ENCODE measurements at places on chromosomes 1 and 21. TPM values are rescaled to one million over a fixed set of nuclear protein-coding genes. Genes with fewer than 3 reads are reported as not detected.

DNA sequence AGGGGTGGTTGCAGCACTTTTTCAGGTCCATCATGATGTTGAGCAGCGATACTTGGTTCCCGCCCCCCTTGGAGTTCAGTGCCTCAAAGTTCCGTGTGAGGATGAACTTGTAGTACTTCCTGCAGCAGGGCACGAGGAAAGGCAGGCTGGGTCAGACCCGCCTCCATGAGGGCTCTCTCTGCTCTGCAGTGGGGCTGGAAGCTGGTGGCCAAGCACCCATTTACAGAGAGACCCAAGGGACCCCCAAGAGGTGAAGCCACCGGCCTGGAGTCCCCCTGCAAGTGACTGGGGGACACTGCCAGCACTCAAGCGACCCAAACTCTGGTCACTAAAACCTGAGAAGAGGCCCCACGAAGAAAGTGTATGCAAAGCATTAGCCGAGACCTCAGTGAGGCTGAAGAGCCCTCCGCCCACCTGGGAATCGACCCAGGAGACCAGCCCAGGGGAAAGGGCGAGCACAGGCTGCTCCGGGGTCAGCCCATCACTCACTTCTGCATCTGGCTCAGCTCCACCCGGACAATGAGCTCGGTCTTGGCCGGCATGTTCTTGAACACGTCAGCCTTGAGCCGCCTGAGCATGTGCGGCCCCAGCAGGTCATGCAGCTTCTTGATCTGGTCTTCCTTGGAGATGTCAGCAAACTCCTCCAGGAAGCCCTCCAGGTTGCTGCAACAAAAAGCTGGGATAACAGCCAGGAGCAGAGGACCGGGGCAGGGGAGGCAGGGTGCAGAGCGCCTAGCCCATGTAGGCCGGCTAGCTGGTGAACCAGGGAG lies 45.2 kb downstream of the CHD5 start:
- H3K27me3 ChIP-seq, result no peaks in the 10 kb centered on the region
- no peaks in the 10 kb centered on the region for H3K36me3 ChIP-seq
- no peak overlapping the region for H3K27ac ChIP-seq
- DNase-seq, result no peak
- H3K4me3 ChIP-seq, result no peak overlapping the region

- H3K27ac ChIP-seq, result no peak overlapping the region
- no peaks in the 10 kb centered on the region for H3K36me3 ChIP-seq
- H3K27me3 ChIP-seq, result no peaks in the 10 kb centered on the region
- H3K4me3 ChIP-seq, result no peak overlapping the region
- H3K4me1 ChIP-seq, result peaks cover 28% of the 10 kb centered on the region
These were observed 2.8 kb upstream of the EFHD2 start for GRCh38 chr1:15406614-15407559.

DNA sequence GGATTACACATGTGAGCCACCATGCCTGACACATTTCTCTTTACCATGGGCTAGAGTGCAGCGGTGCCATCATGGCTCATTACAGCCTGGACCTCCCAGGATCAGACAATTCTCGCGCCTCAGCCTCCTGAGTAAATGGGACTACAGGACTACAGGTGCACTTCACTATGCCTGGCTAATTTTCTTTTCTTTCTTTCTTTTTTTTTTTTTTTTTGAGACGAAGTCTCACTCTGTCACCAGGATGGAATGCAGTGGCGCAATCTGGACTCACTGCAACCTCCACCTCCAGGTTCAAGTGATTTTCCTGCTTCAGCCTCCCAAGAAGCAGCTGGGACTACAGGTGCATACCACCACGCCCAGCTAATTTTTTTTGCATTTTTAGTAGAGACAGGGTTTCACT lies 14.8 kb upstream of the KIF1B start:
- H3K27ac ChIP-seq, result no peak overlapping the region
- H3K4me1 ChIP-seq, result peaks cover 17% of the 10 kb centered on the region
- no peaks in the 10 kb centered on the region for H3K27me3 ChIP-seq
- peak; percentile 13 for DNase-seq

DNA sequence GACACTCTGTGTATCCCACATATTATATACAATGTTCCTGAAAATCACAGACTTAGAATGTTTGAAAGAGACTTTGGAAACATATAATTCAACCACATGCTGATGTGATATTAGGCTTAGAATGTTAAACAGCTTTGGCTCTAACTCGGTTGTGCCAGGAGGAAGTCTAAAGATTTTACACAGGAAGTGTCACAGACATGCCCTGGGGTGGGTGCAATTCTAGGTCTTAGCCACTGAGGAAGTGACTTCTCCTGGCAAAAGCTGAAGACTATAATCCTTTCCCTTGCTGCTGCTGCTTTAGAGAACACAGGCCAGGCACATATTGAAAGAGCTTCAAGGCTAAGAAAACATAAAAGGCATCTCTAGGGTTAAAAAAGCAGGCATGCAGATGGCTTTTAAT lies 51.0 kb downstream of the RPL5 start:
- no peak for DNase-seq
- no peaks in the 10 kb centered on the region for H3K27me3 ChIP-seq
- H3K27ac ChIP-seq, result no peak overlapping the region
- H3K4me3 ChIP-seq, result no peak overlapping the region
- no peaks in the 10 kb centered on the region for H3K4me1 ChIP-seq

DNA sequence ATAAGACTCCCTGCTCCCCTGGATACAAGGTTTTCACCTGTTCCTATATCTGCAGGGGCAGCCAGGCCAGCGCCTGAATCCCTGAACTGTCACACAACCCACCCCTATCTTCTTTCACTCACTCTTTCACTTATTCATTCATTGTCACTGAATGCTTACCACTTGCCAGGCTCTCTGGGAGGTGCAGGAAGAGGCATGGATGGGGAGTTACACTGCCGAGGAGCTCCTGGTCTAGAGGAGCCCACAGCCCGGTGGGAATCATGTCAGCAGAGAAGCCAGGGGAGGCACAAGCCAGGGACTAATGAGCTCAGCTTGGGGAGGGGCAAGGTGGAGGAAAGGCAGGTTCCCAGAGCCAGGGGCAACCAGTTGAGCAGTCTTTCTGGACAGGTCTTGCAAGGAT lies 155.8 kb downstream of the TRABD2B start:
- peaks cover 21% of the 10 kb centered on the region for H3K27me3 ChIP-seq
- DNase-seq, result no peak
- H3K4me1 ChIP-seq, result no peaks in the 10 kb centered on the region
- H3K36me3 ChIP-seq, result no peaks in the 10 kb centered on the region
- H3K4me3 ChIP-seq, result no peak overlapping the region
- H3K27ac ChIP-seq, result no peak overlapping the region

- DNase-seq, result no peak
- peaks cover 60% of the 10 kb centered on the region for H3K27me3 ChIP-seq
- no peaks in the 10 kb centered on the region for H3K4me1 ChIP-seq
- no peak overlapping the region for H3K27ac ChIP-seq
- H3K4me3 ChIP-seq, result no peak overlapping the region
- no peaks in the 10 kb centered on the region for H3K36me3 ChIP-seq
These were observed 127.8 kb downstream of the LMX1A start for GRCh38 chr1:165228676-165229075.

DNA sequence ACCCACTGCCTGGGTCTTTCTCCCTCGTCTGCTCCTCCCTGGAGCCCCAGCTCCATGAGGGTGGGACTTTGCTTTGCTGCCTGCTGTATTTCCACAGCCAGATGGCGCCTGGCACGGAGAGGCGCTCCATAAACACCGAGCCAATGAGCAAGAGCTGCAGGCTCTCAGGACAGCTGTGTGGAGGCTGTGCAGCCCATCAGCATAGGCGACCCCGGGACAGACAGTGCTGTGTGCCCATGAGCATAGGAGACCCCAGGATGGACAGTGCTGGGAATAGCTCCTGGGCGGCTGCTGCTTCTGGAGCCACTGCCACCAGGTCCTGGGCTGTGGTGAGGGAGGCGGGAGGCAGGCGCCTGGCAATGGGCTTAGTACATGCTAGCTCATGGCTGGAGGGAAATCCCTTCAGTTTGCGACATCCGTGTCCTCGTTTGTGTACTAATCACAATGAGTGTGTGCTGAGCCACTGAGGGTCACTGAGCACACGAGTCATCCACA lies 29.2 kb downstream of the CEP104 start:
- H3K27me3 ChIP-seq, result no peaks in the 10 kb centered on the region
- H3K4me3 ChIP-seq, result no peak overlapping the region
- no peaks in the 10 kb centered on the region for H3K4me1 ChIP-seq
- peaks cover 4% of the 10 kb centered on the region for H3K36me3 ChIP-seq

DNA sequence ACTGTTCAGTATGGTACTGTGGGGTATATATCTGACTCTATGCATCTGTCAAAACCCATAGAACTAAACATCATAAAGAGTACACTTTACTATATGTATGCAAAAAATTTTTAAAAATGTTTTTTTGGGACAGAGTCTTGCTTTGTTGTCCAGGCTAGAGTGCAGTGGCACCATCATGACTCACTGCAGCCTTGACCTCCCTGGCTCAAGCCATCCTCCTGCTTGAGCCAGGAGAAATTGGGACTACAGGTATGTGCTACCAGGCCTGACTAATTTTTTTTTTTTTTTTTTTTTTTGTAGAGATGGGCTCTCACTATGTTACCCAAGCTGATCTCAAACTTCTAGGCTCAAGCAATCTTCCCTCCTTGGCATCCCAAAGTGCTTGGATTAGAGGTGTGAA lies 11.5 kb downstream of the TRIT1 start:
- H3K27me3 ChIP-seq, result no peaks in the 10 kb centered on the region
- no peak for DNase-seq
- H3K4me1 ChIP-seq, result no peaks in the 10 kb centered on the region
- no peak overlapping the region for H3K27ac ChIP-seq
- H3K4me3 ChIP-seq, result no peak overlapping the region
- peaks cover 2% of the 10 kb centered on the region for H3K36me3 ChIP-seq

DNA sequence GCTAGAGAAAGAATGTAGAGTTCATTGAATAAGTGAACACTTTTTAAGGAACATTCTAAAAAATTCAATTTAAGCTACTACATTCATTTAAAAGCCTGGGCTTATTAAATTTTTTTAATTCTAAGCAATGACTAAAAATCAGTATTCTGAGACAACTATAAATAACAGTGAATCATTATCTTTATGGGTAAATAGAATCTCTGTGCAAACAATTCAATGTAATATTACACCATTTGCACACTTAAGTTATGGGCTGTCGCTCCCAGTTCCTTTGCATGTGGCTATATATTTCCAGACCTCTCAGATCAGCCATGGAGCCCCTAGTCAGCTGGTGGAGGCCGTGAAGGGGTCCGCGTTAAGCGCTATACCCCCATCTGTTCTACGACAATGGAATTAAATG lies 65.1 kb downstream of the KCNK1 start:
- no peak for DNase-seq
- H3K27ac ChIP-seq, result no peak overlapping the region
- no peak overlapping the region for H3K4me3 ChIP-seq
- peaks cover 10% of the 10 kb centered on the region for H3K4me1 ChIP-seq

The SYT14 gene
- 0.07 TPM for total RNA-seq

- H3K27me3 ChIP-seq, result no peaks in the 10 kb centered on the region
- no peak for DNase-seq
- H3K4me3 ChIP-seq, result no peak overlapping the region
- H3K36me3 ChIP-seq, result no peaks in the 10 kb centered on the region
These were observed 24.9 kb downstream of the UBE2U start for GRCh38 chr1:64228167-64228957.

DNA sequence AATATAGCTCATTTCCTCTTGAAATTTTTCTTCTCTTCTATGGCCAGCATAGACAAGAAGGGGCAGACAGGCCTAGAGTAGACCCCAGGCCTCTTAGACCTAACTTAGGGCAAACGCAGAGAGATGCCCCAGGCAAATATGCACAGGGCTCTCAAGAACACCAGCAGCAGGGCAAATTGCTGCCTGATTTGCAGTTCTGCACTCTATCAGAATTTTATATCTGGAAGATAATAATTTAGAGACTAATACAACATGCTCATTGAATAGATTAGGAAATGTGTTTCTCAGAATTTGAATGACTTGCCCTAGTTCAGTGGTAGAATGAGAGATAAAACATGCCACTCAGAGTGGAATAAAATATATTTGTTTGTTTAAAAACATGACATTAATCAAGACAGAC lies 200.4 kb upstream of the ADGRL2 start:
- DNase-seq, result no peak
- H3K27ac ChIP-seq, result no peak overlapping the region
- H3K4me1 ChIP-seq, result no peaks in the 10 kb centered on the region
- no peaks in the 10 kb centered on the region for H3K27me3 ChIP-seq
- no peaks in the 10 kb centered on the region for H3K36me3 ChIP-seq

- H3K36me3 ChIP-seq, result no peaks in the 10 kb centered on the region
- no peaks in the 10 kb centered on the region for H3K27me3 ChIP-seq
- no peak overlapping the region for H3K4me3 ChIP-seq
- H3K27ac ChIP-seq, result no peak overlapping the region
These were observed 73.6 kb downstream of the TPR start for GRCh38 chr1:186301448-186301847.

The RAP1GAP gene
- 13.4 TPM for total RNA-seq

- no peaks in the 10 kb centered on the region for H3K4me1 ChIP-seq
- H3K36me3 ChIP-seq, result no peaks in the 10 kb centered on the region
- H3K4me3 ChIP-seq, result no peak overlapping the region
- no peak for DNase-seq
These were observed 482.1 kb upstream of the RGS18 start for GRCh38 chr1:191675856-191676783.

- H3K27me3 ChIP-seq, result no peaks in the 10 kb centered on the region
- no peak overlapping the region for H3K27ac ChIP-seq
- H3K36me3 ChIP-seq, result no peaks in the 10 kb centered on the region
- peak overlapping the region; percentile 50 for H3K4me3 ChIP-seq
- no peak for DNase-seq
These were observed 28.5 kb downstream of the TNFRSF9 start for GRCh38 chr1:7912145-7912544.

GRCh38 chr1:152515434-152515783 lies 1.1 kb downstream of the CRCT1 start:
- no peak for DNase-seq
- H3K27ac ChIP-seq, result no peak overlapping the region
- H3K4me1 ChIP-seq, result no peaks in the 10 kb centered on the region
- H3K36me3 ChIP-seq, result no peaks in the 10 kb centered on the region
- H3K4me3 ChIP-seq, result no peak overlapping the region

DNA sequence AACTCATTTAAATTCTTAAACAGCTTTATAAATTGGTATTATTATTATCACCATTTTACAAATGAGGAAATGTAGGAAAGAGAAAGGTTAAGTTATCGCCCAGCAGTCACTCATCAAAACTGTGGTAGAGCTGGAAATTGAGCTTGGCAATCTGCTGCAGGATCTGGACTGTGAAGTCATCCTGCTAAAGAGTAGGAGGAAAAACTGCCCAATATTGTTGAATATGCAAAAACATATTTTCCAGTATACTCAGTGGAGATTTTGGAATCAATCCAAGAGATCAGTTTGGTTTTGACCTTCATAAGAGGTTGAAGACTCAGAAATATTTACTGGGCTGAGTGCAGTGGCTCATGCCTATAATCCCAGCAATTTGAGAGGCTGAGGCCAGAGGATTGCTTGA lies 16.9 kb upstream of the RC3H1 start:
- H3K27ac ChIP-seq, result no peak overlapping the region
- H3K27me3 ChIP-seq, result no peaks in the 10 kb centered on the region
- H3K4me3 ChIP-seq, result no peak overlapping the region
- no peaks in the 10 kb centered on the region for H3K4me1 ChIP-seq
- DNase-seq, result no peak

- DNase-seq, result no peak
- peaks cover 15% of the 10 kb centered on the region for H3K36me3 ChIP-seq
- H3K27me3 ChIP-seq, result no peaks in the 10 kb centered on the region
- peak overlapping the region; percentile 49 for H3K4me3 ChIP-seq
- no peak overlapping the region for H3K27ac ChIP-seq
These were observed 976 bp downstream of the SSBP3 start for GRCh38 chr1:54404939-54405897.

- no peaks in the 10 kb centered on the region for H3K36me3 ChIP-seq
- no peak overlapping the region for H3K4me3 ChIP-seq
- DNase-seq, result no peak
- no peaks in the 10 kb centered on the region for H3K4me1 ChIP-seq
- no peaks in the 10 kb centered on the region for H3K27me3 ChIP-seq
- no peak overlapping the region for H3K27ac ChIP-seq
These were observed 72.9 kb upstream of the ZNF678 start for GRCh38 chr1:227490478-227490877.

GRCh38 chr1:50343323-50343722 lies 79.9 kb downstream of the DMRTA2 start:
- H3K36me3 ChIP-seq, result no peaks in the 10 kb centered on the region
- peaks cover 40% of the 10 kb centered on the region for H3K27me3 ChIP-seq
- H3K4me3 ChIP-seq, result no peak overlapping the region
